ENCODE measurements at places on chromosomes 3 and 15.

DNA sequence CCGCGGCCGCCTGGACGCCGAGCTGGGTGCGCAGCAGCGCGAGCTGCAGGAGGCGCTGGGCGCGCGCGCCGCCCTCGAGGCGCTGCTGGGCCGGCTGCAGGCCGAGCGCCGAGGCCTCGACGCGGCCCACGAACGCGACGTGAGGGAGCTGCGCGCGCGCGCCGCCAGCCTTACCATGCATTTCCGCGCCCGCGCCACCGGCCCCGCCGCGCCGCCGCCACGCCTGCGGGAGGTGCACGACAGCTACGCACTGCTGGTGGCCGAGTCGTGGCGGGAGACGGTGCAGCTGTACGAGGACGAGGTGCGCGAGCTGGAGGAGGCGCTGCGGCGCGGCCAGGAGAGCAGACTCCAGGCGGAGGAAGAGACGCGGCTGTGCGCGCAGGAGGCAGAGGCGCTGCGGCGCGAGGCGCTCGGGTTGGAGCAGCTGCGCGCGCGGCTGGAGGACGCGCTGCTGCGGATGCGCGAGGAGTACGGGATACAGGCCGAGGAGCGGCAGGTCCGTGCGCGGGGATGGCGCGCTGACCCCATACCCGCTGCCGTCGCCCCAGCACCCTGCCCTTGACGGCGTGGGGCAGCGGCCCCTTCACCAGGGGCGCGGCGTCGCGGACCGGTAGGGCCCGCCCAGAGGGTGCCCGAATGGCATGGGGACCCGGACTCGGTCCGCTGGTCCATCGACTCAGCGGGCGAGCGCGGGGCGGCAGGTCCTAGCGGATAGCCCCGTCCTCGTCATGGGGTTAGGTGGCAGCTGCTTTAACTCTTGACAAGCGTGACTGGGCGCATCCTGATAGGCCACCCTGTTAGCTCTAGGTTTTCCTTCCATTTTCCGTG lies 848 bp downstream of the SYNM start:
- no peak for DNase-seq

DNA sequence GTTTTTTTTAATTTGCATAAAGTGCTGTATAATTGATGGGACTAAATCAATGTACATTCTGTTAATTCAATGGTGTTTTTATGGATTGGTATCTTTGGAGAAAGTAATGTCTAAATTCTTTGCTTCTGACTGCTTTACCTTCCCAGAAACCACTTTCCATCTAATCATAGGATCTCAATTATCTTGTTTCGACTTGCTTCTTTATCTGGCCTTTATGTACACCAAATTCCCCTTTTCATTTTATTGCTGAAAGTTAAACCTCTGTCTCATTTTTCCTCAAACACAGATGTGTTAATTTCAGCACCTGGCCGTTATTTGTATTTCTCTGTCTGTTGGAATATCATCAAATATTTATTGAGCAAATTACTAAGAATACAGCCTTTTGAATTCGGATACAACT lies 287.3 kb upstream of the GBE1 start:
- DNase-seq: no peak

DNA sequence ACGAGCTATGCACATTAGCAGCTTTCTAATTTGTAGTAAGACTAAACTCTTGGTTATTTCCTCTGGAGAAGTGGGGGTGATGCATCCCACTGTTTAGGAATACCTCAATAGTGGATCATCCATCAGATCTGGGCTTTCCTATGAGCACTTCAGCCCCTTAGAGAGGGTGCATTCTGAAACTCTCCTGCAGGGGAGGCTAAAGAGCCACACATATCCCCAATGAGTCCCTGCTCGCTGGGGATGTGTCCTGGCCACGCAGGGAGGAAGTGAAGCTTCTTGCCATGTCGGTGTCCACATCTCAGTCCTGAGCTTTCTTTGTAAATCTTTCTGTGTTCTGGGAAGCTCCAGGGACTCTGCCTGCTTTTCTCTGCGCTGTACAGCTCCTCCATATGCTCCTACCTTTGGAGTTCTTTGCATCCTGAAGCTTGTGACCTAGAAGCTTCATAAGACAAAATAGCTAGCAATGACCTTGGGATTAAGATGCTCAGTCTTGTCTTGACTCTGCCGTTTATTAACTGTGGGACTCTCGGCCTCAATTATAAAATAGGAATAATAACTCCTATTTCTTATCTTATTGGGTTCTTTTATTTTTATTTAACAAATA lies 28.3 kb upstream of the MASP1 start:
- DNase-seq: peak; percentile 16

DNA sequence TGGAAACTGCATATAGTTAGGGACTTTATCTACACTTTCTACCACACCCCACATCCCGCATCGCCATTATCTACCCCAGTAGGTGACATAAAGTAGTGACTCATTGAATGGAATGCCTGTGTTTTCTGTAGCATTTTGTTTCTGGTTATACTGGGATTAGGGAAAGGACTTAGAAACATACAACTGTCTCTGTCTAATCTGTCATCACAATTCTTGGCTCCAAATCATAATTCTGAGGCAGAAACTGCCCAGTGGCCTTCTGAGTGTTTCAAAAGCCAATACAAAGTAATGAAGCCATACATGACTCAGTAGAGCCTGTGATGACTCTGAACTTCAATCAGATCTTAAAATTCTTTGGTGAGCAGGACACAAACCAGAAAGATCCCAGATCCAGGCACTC lies 115.7 kb upstream of the CHRM5 start:
- no peak for DNase-seq

DNA sequence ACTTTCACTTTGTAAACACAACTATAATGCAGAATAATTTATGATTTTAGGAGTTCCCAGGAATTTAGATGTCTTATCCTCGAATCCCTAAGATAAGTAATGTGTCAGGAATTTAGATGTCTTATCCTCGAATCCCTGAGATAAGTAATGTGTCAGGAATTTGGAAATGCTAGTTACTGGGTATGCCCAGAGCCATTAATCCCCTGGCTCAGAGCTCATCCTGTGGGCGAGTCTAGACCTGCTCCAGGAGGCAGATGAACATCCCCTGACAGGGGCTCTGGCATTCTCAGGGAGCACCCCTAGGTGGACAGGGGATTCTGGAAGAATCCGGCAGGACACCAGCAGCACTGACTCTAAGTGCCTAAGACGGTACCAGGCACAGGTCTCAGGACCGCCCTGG lies 163.3 kb downstream of the ARRDC4 start:
- no peak for DNase-seq

- DNase-seq: no peak
Observed at GRCh38 chr3:118641608-118642007, 393.0 kb downstream of the IGSF11 start.

DNA sequence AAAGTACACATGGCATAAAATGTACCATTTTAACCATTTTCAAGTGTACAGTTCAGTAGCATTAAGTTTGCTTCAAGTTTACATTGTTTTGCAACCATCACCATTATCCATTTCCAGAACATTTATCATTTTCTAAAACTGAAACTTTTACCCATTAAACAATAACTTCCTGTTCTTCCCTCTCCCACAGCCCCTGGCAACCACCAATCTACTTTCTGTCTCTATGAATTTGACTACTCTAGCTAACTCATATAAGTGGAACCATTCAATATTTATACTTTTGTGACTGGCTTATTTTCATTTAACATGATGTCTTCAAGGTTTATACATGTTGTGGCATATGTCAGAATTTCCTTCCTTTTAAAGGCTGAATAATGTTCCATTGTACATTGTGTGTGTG lies 19.9 kb downstream of the TMEM62 start:
- DNase-seq: no peak

GRCh38 chr3:42095540-42095939 lies 4.4 kb downstream of the TRAK1 start:
- DNase-seq: no peak

GRCh38 chr3:149532489-149533180 lies 58.1 kb downstream of the TM4SF4 start:
- no peak for DNase-seq

GRCh38 chr3:194101592-194102432 lies 34.1 kb upstream of the HES1 start:
- no peak for DNase-seq

GRCh38 chr3:10777627-10778026 lies 38.4 kb upstream of the SLC6A11 start:
- no peak for DNase-seq

- DNase-seq: no peak
Observed at GRCh38 chr15:36403351-36403750, 176.1 kb upstream of the CDIN1 start.

- no peak for DNase-seq
Observed at GRCh38 chr3:30012941-30013543, 593.4 kb upstream of the TGFBR2 start.

GRCh38 chr15:90547540-90547939 lies 17.8 kb downstream of the CRTC3 start:
- DNase-seq: no peak

DNA sequence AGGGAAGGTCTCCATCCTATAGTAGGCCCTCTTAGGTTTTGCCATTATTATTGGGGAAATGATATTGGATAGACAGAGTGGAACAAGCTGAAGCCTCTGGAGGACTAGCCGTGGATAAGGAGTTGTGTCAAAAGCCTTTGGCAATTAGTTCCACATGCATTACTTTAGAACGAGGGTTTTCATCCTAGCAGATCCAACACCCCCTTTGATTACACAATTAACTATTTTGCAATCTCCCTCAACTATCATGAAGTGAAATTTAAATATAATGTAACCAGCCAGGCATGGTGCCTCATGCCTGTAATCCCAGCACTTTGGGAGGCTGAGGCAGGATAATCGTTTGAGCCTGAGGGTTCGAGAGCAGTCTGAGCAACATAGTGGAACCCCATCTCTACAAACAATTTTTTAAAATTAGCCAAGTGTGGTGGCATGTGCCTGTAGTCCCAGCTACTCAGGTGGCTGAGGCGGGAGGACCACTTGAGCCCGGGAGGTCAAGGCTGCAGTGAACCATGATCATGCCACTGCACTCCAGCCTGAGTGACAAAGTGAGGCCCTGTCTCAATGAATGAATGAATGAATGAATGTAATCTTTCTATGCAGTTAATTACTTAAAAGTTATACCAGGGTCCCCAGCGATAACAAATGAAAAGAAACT lies 56.8 kb downstream of the PXYLP1 start:
- no peak for DNase-seq

- no peak for DNase-seq
Observed at GRCh38 chr15:66572146-66572545, 6.3 kb upstream of the LCTL start.

DNA sequence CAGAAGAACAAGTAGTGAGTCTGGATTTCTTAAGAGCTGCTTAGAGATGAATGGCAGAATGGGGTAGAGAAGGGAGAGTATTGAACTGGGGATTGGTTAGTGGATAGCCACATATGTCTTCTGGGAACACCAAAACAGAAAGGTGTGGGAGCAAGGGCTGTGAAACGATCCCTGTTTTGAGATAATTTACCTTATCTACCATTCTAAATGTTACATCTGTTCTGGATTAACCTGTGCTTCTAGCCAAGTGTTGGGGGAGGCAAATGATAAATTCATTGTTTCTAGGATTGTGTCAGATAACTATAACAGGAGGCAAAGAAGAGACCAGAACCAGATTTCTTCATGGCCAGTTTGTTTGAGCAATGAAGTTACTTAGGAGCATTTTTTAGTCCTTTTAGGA lies 8.4 kb downstream of the NR1D2 start:
- DNase-seq: no peak

DNA sequence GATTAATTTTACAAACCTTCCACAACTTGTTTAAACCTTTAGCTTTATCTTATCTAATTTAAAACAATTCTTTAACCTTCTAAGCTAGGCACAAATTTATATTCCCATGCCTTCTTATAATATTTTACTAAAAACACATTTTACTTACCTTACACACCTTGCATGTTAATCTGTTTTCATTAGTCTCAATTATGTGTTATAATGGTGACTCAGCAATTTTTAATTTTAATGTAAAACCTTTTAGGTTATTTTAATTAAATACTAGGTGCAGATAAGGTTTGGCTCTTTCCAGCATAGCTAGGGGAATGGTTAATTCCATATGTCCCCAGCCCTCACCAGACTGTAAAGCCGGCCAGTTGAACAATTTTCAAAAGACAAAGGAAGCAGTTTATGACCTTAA lies 264.6 kb upstream of the SGO1 start:
- no peak for DNase-seq

GRCh38 chr15:69017978-69018377 lies 3.5 kb downstream of the NOX5 start:
- DNase-seq: no peak

DNA sequence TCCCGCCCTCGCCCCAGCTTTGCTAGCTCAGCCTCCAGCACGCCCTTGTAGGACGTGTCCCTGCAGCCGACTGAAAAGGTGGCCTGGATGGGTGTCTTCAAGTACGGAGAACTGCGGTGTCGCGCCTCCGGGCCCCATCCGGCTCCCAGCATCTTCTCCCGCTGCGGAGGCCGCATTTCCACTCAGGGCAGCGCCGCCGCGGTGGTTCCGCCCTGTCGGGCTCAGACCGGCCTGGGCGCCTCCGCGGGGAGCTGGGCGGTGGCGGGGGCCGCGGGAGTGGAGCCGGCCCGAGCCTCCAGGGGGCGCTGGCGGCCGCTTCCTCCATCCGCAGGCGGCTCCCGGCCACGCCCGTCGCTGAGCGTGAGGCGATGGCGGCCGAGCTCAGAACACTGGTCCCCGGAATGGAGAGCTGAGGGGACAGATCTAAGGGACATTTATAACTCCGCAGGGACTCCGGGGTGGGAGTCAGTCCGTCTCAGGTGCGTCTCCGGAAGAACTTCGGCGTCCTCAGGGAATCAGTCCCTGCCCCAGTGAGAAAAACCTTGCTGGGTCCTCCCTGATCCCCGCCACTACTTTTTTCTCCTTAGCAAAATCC lies 13.6 kb upstream of the SMCO1 start:
- no peak for DNase-seq

GRCh38 chr3:141341536-141341935 lies 26.8 kb upstream of the ZBTB38 start:
- DNase-seq: no peak

DNA sequence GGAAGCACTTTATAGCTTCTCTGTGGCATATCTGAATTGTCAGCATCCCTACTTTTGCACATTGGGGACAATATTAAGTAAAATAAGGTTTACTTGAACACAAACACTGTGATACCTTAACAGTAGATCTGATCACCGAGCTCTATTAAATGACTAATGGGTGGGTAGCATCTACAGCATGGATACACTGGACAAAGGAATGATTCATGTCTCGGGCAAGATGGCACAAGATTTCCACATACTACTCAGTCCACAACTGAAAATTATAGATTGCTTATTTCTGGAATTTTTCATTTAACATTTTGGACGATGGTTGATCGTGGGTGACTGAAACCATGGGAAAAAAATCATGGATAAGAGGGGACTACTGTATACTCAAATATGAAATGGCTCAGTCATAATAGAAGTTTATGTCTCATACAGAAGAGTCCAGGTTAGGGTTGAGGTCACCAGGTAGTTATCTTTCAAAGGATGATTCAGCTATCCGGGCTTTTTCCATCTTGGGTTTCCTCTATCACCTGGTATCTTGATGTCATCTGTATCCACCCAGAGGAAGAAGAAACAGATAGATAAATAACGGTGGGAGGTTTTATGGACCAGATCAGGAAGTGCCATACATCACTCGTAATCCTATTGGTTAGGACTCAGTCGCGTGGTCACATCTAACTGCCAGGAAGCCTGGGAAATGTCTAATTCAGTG lies 320.0 kb upstream of the RARB start:
- no peak for DNase-seq

- DNase-seq: no peak
Observed at GRCh38 chr3:182385356-182385755, 407.9 kb upstream of the ATP11B start.

- DNase-seq: no peak
Observed at GRCh38 chr3:101902041-101902440, 52.7 kb downstream of the NFKBIZ start.

- no peak for DNase-seq
Observed at GRCh38 chr3:16770021-16770420, 114.7 kb upstream of the PLCL2 start.

Data from substantia nigra (tissue), 51 donors.